ENCODE measurements at places on chromosomes 16 and 17.

DNA sequence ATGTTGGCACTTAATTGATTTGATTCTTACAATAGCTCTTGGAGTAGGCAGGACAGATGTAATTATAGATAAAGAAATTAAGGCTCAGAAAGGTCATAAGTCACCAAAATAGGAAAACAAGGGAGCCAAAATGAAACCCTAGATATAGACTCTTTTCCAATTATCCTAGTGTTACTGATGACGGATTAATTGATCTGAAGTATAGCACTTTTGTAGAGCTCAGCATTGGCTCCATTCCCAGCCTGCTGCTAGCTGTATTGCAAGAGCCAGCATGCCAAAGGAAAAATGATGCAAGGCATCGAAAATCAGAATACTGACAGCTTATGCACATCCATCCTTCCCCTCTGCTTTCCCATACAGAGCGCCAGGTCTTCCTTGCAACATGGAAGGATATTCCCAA, 21.6 kb upstream of the RASL10B start:
- DNase-seq = no peak

DNA sequence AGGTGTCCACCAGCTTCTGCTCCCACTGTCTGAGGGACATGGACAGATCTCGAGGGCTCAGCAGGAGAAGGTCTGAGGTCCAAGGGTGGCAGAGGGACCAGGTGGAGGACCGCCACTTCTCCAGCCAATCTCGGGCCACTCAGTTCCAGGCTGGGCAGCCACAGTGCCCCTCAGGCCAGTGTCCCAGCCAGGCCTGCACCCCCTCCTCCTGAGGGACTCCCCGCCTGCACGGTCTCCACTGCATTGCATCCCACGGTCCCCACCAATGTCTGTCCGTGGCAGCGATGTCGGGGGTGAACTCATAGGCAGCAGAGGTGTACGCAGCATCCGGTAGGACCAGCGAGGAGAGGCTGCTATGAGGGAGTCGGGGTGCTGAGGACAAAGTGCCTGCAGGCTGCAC, 64.2 kb upstream of the DOC2B start:
- DNase-seq = no peak

GRCh38 chr16:11401161-11402050, 56.1 kb downstream of the RMI2 start:
- no peak for DNase-seq

DNA sequence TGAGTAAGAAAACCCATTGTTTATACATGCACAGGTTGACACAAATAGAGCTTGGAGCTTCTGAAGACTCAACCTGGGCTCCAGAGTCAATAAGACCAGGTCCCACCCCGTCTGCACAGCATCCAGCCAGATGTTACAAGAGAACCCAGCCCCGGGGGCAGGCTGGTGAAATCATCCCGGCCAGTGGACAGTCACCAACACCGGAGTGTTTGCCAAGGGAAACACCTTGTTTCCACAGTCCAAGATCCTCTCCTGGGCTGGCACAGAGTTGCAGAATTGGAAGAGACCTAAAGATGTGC, 90.3 kb downstream of the RAB11FIP4 start:
- no peak for DNase-seq

DNA sequence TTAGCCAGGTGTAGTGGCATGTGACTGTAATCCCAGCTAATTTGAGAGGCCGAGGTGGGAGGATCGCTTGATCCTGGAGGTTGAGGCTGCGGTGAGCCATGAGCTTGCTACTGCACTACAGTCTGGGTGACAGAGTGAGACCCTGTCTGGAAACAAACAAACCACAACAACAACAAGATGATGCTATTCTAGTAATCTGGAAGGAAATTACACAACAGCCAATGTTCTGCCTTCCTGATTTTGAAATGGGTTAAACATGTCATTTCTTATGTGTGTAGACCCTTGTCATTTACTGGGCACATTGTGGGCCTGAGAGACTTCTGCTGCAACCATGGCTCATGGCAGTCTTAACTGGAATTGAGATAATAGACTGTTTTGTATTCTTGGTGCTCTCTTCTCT, 5.9 kb downstream of the COQ7 start:
- DNase-seq = no peak

DNA sequence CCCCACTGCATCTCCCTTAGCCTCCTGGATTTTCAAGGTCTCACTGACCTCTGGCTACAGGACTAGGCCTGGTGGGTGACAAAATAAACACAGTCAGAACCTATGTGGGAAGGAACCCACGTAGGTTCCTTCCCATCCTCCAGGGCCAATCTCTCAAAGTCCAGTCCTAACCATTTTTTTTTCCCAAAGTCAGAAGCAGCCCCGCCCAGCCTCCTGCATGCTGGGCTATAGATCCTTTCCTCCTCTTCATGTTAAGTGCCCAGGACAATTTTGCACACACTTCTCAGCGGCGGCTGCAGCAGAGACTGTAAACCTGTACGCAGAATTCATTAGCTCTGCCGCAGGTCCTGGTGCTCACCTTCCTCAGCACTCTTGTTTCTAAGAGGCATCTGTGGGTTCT, 285.8 kb downstream of the NPIPA8 start:
- no peak for DNase-seq

DNA sequence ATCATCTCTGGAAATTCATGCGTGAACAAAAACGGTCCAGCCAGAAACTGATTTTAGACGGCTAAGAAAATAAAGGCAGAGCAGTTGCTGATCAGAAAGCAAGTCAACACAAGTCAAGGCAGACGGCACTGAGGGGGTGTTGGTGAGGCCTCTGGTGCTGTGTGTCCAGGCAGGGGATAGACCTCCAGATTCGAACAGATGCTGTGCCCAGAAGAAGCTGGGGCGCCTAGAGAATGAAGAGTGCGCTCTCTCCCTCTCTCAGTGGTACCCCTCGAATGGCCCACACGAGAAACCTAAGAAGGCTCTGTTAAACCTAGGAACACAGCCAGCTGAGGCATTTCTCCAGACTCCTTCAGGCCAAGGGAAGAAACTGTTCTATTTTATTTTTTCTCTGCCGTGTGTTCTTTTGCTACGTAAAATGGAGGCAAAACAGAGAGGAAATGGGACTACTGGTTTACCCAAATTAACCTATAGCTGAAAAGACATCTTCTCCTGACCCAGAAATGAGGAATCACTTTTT, 178.3 kb downstream of the PMP22 start:
- DNase-seq = no peak

DNA sequence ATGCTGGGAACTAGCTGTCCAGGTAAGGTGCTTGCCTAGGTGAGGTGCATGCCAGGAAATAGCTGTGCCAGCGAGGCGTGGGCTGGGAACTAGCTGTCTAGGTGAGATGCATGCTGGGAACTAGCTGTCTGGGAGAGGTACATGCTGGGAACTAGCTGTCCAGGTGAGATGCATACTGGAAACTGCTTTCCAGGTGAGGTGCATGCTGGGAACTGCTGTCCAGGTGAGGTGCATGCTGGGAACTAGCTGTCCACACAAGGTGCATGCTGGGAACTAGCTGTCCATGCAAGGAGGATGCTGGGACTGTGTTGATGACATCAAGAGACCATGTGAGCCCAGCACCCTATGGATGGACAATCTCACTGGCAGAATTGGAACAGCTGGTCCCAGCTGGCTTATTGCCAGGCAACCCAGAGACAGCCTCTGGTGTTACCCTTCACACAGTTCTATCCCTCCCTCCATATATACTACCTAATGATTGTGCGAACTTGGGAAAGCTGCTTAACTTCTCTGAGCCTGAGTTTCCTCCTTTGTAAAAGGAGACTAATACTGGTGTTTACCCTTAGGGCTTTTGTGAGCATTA, 479.9 kb upstream of the RBFOX1 start:
- DNase-seq = no peak

DNA sequence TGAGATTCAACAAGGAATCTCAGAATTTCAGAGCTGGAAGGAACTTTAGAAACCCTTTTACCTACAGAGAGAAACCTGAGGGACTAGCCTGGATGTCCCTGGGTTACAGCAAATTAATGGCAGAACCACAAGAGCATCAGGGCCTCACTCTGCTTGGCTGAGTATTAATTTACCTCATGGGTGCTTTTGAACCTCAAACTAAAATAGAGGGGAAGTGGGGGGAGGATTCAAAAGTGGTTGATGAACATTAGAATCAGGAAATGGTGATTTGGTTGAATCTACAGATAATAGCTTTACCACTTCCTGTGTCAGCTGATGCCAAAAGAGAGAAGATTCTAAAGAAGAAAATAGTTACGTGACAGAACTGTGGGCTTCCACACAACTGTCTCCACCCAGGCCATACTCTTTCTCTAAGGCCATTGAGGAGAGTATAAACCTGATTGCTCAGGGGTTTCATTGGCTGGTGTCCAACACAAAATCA, 11.3 kb upstream of the SKAP1 start:
- no peak for DNase-seq

DNA sequence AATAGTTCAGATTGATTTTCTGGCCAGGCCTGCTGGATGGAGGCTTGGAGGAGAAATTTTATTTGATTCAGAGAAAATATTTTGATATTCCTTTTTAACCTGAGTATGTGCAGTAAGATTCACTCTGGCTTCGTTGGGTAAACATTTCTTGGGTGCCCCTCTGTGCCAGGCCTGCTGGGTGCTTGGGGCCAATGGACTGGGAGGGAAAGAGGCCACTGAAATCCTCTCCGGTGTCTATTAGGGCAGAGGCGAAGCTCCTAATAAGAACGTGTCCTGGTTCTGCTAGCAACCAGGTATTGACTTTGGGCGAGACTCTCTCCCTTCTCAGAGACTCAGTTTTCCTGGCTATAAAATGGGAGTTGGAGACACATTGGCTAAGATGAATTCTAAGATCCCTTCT, 122.5 kb downstream of the CYLD start:
- no peak for DNase-seq

DNA sequence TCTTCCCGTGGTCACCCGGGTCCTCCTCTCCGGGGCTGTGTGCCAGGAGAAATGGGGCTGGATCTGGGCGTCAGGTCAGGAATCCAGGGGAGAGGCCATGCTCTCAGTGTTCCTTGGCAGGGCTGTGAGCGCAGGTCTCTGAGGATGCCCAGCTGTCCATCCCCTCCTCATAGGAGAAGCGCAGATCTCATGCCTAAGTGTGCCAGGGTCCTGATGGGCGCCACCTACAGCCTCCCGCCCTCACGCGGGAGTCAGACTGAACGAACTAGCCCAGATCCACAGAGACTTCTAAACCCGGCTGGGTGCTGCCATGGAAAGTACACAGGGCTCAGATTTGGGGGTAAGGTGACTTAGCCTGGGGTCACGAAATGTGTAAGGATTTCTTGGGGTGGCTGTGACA, 24.3 kb downstream of the MGRN1 start:
- no peak for DNase-seq

DNA sequence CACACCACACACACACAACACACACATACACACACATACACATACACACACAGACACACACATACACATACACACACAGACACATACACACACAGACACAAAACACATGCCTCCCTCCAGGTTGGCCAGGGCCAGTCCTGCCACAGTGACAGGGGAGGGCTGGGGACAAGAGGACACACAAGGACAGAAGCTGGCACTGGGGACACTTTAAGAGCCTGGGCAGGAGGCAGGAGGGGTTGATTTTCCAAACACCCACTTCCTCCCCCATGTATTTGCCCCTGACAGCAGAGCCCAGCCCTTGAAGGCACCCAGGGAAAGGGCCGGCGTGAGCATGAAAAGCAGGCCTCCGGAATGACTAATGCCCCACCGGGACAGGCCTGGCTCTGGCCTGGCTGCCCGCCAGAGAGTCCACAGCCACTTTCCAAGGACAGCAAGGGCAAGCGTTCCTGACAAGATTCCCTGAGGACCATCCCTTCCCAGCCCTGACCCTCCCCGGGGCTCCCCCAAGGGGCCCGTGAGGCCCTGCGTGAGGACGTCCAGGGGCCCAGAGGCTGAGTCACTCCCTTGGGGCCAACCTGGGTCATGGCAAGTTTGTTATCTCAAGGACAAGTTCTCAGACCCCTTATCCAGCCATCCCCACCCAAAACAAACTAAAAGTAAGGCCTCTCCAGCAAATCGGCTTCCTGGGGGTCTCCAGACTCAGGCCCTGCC, 235.6 kb downstream of the ZNF423 start:
- peak; percentile 88 for DNase-seq

- DNase-seq = no peak
These were observed 108.6 kb downstream of the CMIP start for GRCh38 chr16:81553080-81553813.

DNA sequence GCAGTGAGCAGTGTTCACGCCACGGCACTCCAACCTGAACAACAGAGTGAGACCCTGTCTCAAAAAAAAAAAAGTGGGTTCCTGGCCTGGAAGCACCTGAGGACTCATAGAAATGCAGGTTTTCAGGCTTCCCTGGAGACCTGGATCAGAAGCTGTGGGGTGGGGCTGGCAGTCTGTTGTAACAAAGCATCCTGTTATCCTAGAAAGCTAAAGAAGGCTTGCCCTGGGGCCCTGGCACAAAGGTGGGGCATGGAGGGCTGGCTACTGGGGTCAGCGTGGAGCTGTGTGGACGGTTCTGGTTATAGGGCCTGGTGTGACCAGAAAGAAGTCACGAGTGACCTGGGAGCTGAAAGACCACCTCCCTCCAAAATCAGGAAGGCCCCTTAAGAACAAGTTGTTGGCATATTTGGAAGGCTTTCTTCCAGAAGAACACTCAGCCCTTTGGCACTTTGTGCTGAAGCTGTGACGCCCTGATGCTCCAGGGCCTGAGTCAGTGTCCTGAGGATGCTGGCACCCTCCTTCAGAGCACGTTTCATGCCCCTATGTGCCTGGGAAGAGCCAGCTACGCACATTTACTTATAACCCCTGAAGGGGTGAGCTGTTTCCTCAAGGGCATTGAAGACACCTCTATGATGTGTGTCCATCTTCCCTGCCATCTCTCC, 6.2 kb downstream of the CRISPLD2 start:
- no peak for DNase-seq

GRCh38 chr16:17224350-17224749, 246.4 kb downstream of the XYLT1 start:
- DNase-seq = no peak

DNA sequence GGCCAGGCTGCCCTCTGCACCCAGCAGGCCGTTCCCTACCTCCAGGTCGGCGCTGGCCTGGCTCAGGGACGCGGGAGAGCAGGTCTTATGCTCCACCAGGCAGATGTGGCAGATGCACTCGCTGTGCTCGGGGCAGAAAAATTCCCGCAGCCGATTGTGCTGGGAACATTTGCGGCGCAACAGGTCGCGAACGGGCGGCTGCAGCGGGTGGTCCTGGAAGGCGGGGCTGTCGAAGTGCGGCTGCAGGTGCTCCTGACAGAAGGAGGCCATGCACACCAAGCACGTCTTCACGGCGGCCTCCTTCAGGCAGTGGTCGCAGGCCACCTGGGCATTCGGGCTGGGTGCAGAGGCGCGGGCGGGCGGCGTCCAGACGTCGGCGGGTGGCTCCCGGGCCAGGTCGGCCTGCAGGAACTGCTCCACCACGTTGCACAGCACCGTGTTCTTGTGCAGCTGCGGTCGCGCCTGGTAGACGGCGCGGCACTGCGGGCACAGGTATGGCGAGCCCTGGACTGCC, 439 bp downstream of the TRIM25 start:
- DNase-seq = peak; percentile 20

GRCh38 chr17:82374626-82375331, 3.2 kb downstream of the UTS2R start:
- no peak for DNase-seq

GRCh38 chr16:11657556-11657955, 10.7 kb upstream of the SNN start:
- DNase-seq = no peak
